Activated CD4-positive, alpha-beta memory T cell treated with anti-CD3 and anti-CD28 coated beads for 36 hours (primary cell): ENCODE measurements at places on chromosomes 6 and 20.

GRCh38 chr6:159601211-159601610 lies 91.8 kb downstream of the SOD2 start:
- DNase-seq = no peak

DNA sequence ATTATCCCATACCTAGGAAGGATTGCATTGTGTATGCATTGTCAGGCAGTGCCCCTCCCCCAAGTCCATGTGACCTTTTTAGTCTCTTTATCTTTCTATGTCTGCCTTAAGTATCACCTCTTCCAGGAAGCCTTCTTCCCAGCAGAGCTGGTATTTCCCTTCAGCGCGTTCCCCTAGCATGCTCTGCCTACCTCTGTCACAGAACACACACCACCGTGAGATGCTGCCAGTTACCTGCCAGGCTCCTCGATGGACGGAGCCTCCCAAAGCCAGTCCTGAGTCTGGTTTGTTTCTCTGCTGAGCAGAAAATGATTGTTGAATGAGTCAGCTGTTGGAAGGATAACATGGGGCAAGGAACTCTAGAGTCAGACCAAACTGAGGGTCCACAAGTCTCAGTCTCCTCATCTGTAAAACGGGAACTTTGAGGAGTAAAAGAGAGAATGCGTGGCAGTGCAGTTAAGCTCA lies 11.3 kb upstream of the ZNF335 start:
- DNase-seq = no peak

DNA sequence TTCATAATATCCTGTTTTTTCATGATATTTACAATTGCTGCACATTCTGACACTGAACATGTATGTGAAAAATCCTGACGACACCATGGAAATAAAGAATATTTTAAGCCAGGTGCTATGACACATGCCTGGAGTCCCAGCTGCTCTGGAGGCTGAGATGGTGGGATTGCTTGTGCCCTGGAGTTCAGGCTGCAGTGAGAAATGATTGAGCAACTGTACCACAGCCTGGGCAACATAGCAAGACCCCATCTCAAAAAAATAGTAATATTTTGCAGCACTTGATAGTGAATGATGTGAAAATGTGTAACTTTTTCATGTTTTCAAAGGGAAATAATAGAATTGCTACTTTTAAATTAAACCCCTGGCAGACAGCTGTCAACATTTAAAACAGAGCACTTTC lies 137.1 kb downstream of the ADGRG6 start:
- no peak for DNase-seq

DNA sequence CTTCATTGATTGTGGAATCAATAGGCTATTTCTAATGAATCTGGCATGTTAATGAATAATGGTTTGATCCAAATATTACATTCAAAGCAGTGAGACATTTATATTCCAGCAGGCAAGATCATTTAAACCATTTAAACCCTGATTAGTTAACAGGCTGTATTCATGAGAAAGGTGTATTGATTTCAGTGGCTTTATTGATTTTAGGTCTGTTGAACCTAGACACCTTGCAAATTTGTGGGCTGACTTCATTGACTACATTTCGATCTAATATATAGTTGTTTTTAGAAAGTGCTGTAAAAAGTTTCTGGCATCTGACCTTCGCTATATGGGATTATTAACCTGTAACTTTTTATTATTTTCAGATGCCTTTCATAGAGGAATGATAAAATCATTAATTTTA lies 900.1 kb upstream of the CITED2 start:
- DNase-seq = no peak

DNA sequence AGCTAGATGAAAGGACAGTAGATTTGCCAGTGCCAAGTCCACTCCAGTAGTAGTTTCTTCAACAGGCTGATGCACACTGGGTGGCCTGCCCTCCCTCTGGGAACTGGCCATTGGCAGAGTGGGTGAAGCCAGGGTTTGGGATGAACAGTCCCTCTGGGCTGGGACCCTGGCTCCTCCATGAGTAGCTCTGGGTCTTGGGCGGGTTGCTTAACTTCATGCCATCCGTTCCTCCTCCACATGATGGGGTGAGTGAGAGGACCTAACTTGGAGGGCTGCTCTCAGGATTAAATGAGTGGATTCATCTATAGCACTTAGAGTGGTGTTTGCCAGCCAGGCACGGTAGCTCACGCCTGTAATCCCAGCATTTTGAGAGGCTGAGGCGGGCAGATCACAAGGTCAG lies 47.2 kb downstream of the PLAGL2 start:
- no peak for DNase-seq

GRCh38 chr6:151236668-151237401 lies 2.9 kb upstream of the AKAP12 start:
- DNase-seq = no peak

GRCh38 chr6:168624540-168624939 lies 183.6 kb downstream of the SMOC2 start:
- no peak for DNase-seq

DNA sequence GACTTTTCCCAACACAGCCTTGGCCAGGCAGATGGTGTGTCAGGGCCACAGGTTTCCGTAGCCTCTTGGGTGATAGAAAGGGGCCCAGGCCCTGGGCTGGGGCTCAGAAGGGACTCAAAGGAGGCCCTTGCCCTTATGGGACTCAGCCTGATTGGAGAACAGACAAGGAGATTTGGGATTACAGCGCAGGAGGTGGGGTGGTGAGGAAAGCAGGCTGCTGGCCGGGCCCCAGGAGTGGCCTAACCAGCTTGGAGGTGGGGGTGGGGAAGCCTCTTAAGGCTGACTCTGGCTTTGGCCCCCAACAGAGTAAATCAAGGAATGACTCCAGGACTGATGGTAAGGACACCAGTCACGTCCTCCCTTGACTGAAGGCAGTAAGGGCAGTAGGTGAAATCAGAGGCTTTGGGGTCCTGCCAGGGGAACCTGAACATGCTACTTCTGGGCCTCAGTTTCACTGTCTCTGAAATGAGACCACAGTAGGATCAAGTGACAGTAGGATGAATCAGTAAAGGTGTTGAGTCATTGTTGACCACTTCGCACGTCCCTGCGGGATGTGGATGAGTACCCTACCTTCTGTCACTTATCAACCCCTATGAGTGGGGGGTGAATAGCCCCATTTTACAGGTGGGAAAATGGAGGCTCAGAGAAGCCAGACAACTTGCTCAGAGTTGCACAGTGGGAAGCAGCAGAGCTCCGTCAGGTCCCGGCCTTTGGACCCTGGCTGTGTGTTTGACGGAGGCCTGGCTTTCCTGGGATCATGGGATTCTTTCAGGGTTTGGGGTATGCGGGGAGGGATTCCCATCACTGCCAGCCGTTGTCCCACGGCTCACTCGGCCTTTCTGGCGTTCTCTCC lies 4.5 kb downstream of the SNAI1 start:
- DNase-seq = no peak
